ENCODE measurements at places on chromosomes 2 and 18.
A peak's percentile ranks its signal among the peaks of the same experiment; 100 is the strongest.

GRCh38 chr18:75068682-75069435 is 140.1 kb downstream of the PTGR3 start:
- no peak for DNase-seq

GRCh38 chr2:233413559-233414272 is 59.4 kb downstream of the DGKD start:
- DNase-seq, result peak; percentile 29

DNA sequence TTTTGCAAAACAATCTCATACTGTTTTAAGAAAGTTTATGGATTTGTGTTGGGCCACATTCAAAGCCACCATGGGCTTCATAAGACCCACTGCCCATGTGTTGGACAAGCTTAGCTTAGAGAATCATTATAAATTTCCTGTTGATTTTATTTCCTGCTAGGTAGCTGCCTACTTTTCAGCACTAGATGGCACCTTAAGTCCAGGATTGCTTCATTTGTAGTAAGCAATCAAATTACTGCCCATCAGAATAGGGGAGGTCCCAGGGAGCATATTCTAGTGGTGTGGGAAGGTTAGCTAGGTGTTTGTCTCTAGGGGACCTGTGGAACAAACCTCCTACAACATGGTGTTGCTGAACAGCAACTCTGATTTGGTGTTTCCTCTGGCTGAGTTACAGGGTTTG is 11.0 kb upstream of the DCDC2C start:
- peak; percentile 8 for DNase-seq

DNA sequence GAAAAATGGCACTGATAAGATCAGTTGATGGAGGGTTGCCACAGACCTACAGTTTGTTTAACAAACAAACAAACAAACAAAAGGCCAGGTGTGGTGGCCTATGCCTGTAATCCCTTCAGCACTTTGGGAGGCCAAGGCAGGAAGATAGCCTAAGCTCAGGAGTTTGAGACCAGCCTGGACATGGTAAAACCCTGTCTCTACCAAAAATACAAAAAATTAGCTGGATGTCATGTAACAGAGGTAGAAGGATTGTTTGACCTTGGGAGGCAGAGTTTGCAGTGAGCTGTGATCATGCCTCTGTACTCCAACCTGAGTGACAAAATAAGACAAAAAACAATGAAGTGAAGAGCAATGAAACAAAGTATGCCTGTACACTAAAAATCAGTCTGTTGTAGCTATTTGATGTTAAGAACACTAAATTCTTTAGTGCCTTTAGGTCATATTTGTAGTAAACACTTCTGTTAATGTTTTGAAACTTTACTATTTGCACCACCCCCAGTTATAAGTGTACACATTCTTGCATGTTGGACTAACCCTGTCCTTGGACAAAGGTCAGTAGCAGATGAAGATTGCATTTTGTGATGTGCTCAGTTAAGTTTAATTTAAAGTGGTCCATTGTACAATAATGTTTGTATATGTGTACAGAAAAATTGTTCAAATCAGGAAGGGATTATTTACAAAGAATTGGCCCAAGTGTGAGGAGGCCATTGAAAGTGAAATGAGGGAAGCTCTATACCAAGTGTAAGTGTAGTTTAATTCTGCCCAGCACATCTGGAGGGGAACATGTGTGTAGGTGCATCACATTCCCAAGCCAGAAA is 73.9 kb downstream of the KYNU start:
- DNase-seq, result no peak

DNA sequence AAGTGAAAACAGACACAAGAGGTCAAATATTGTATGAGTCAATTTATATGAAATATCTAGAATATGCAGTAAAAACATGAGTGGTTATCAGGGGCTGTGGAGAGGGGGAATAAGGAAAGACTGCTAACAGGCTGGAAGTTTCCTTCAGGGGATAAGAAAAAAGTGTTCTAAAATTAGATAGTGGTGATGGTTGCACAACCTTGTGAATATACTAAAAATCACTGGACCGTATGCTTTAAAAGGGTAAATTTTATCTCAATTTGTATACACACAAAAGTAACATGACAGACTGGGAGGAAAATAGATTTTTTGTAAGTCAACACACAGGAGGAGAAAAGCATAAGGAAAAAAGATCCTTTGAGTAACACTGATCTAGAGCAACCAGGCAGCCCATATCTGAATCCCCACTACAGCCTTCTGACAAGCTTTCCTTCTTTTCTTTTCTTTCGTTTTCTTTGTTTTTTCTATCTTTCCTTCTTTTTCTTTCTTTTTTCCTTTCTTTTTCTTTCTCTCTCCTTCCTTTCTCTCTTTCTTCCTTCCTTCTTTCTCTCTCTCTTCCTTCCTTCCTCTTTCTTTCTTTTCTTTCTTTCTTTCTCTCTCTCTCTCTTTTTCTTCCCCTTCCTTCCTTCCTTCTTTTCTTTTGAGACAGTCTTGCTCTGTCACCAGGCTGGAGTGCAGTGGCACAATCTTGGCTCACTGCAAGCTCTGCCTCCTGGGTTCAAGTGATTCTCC is 95.4 kb downstream of the AAK1 start:
- no peak for DNase-seq

GRCh38 chr2:28752631-28753376 is 1.2 kb downstream of the PPP1CB start:
- no peak for DNase-seq

DNA sequence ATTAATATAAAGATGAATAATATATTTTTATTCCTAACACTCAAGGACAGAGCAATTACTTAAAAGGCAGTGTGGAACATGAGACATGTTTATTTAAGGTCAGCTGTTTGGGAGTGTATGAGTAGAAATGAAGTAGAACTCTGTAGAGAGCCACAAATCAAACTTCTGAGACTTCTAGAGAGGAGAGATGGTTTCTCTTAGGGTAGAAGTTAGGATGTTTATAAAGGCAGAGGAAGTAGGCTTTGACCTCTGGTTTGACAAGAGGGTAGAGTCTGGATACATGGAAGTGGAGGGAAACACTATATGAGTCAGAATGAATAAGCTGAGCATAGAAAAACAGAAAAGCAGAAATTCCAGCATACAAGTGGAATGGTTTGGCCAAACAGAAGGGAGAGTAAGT is 262.1 kb upstream of the KLHL14 start:
- peak; percentile 46 for DNase-seq

GRCh38 chr2:130823886-130824491 is 12.7 kb upstream of the ARHGEF4 start:
- no peak for DNase-seq

GRCh38 chr2:39488450-39488849 is 51.4 kb upstream of the MAP4K3 start:
- peak; percentile 77 for DNase-seq

DNA sequence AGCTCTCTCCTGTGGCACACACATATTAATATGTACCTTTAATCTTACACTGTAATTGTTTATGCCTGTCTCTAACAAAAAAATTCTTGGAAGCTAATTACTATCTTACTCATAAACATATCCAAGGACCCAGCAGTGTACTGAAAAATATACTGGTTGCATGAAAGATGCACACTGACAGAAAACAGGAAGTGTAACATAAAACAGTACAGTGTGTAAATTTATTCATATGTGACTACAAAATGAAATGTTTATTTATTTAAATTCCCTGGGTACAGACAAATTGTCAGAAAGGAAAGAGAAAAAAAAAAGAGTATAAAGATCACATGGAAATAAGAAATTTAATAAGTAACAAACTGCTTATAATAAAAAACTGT is 28.5 kb downstream of the TMEM131 start:
- no peak for DNase-seq
